ENCODE measurements at places on chromosomes 16 and 17. TPM values are rescaled to one million over a fixed set of nuclear protein-coding genes. Genes with fewer than 3 reads are reported as not detected.
A peak's percentile ranks its signal among the peaks of the same experiment; 100 is the strongest.

GRCh38 chr17:17156107-17156506 is 50.0 kb downstream of the PLD6 start:
- peaks cover 44% of the 10 kb centered on the region for H3K36me3 ChIP-seq
- H3K4me1 ChIP-seq, result no peaks in the 10 kb centered on the region
- no peak overlapping the region for H3K4me3 ChIP-seq

- H3K4me3 ChIP-seq, result no peak within 1 kb of the TSS
- H3K27ac ChIP-seq, result peak within 1 kb of the TSS; percentile 52
- H3K4me1 ChIP-seq, result peaks cover 21% of the 10 kb centered on the region
- no peak for DNase-seq
- H3K36me3 ChIP-seq, result no peaks in the 10 kb centered on the region
Observed at GRCh38 chr17:43846963-43847371, at the start of gene CD300LG. CD300LG (plus strand) TSS chr17:43847176; CDS start chr17:43847217, 41 bp downstream.

GRCh38 chr17:50865060-50865867 is 890 bp downstream of the TOB1 start:
- DNase-seq, result peak; percentile 78
- peak overlapping the region; percentile 99 for H3K4me3 ChIP-seq
- H3K27ac ChIP-seq, result peak overlapping the region; percentile 99

GRCh38 chr16:24446189-24446588 is 93.2 kb upstream of the RBBP6 start:
- no peak for DNase-seq
- H3K4me3 ChIP-seq, result no peak overlapping the region
- H3K36me3 ChIP-seq, result no peaks in the 10 kb centered on the region

DNA sequence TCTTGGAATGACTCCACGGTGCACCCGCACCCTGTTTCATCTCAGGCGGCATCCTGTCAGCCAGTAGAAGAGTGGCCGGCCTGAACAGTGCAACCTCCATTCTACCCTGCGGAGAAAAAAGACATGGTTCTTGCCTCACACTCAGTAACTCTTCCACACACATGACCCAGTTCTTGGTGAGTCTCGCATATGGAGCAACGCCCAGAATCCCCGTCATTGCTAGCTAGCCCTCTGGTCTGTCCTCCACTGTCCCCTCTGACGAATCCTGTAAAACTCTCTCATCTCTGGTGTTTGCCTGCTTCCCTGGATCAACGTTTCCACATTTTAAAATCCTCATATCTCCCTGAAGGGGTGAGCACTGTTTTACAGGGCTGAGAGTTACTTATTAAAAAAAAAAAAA is 4.2 kb upstream of the RDM1 start:
- peak; percentile 16 for DNase-seq
- no peaks in the 10 kb centered on the region for H3K36me3 ChIP-seq
- no peak overlapping the region for H3K4me3 ChIP-seq
- peaks cover 10% of the 10 kb centered on the region for H3K4me1 ChIP-seq
- H3K27me3 ChIP-seq, result no peaks in the 10 kb centered on the region

DNA sequence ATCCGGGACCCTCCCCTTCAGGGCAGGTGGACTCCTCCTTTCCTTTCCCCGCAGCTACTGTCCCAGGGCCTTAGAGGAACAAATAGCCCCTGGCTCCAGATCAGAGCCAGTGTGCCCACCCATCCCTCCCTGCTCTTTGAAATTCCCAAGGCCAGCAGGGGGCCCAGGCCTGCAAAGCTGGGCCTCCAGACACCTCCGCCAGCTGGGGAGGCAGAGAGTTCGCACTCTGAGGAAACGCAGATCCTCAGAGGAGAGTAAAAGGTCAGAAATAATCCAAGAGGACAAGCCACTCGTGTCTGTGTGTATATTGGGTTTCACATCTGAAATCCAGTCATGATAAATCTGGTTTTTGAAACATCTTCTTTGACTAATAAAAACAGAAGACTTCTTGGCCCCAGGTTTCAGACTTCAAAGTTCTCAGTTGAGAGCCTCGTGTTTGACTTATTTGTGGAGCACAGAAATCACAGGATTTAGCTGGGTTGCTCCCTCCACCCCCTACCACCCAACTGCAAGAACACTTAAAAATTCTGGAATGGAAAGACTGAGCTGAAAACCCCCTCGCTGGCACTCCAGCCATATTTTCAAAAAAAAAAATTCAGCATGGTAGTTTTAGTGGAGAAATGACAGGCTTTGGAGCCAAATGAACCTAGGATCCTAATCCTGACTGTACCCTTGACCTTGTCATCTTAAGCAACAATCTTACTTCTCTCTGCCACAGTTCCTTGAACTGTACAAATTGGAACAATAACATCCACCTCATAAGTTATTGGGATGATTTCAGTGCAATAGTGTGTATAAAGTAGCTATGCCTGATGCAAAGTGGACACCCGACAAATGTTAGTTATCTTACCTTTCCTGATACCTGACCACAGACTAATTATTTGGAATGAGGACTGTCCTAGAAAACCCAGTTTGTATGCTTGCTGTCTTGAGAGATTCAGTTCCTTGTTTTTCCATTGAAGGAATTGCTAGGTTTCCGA is 44.5 kb upstream of the TBX2 start:
- no peak overlapping the region for H3K4me3 ChIP-seq
- H3K27me3 ChIP-seq, result no peaks in the 10 kb centered on the region
- H3K36me3 ChIP-seq, result no peaks in the 10 kb centered on the region
- no peaks in the 10 kb centered on the region for H3K4me1 ChIP-seq
- H3K27ac ChIP-seq, result no peak overlapping the region

DNA sequence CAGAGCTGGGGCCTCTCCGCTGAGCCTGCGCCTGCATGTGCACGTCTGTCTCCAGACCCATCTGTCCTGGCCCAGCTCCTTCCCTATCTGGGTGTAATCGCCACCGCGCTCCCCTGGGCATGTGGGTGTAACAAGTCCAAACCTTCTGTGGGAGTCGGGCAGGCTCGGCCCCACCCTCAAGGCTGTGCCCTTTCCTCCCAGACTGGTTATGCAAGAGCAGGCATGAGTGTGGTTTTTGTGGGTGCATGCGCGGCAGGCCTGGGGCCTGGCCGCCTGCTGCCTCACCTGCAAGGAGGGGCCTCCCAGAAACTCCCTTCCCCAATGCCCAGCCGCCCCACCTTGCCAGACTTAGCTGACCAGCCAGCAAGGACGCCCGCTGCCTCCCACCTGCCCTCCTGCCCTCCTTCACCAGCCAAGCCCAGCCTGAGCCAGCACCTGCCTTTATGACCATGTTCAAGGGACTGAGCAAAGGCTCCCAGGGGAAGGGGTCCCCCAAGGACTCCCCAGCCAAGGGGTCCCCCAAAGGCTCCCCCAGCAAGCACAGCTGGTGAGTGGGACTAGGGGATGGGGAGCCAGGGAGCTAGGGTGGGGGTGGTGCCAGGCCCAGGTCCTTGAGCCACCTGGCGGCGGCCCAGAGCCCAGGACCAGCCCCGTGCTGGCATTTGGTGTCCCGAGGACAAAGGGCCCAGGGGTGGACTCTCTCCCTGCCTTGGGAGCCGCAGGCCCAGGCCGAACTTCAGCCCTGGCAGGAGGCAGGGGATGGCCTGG is at the start of gene EVPLL:
Gene EVPLL, plus strand, starts transcription at position 342 of the 768 bp plus-strand sequence. CDS start 3,160 bp downstream, outside the sequence.
- no peak within 1 kb of the TSS for H3K4me3 ChIP-seq
- H3K4me1 ChIP-seq, result no peaks in the 10 kb centered on the region
- H3K27me3 ChIP-seq, result no peaks in the 10 kb centered on the region

DNA sequence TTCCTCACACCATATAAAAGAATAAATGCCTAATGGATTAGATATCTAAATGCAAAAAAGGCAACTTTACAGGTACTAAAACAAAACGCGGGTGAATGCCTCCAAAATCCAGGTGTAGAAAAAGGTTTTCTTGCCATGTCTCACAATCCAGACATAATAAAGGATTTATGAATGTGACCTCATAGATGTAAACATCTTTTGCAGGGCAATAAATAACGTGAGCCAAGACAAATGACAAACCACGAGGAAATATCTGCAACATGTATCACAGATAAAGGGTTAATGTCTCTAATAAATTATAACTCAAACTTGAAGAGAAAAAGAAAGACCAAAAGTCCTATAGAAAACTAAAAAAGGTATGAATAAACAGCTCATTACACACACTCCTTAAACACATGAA is 180.7 kb downstream of the PARN start:
- no peaks in the 10 kb centered on the region for H3K4me1 ChIP-seq
- peaks cover 3% of the 10 kb centered on the region for H3K36me3 ChIP-seq
- no peak for DNase-seq
- H3K27ac ChIP-seq, result no peak overlapping the region

DNA sequence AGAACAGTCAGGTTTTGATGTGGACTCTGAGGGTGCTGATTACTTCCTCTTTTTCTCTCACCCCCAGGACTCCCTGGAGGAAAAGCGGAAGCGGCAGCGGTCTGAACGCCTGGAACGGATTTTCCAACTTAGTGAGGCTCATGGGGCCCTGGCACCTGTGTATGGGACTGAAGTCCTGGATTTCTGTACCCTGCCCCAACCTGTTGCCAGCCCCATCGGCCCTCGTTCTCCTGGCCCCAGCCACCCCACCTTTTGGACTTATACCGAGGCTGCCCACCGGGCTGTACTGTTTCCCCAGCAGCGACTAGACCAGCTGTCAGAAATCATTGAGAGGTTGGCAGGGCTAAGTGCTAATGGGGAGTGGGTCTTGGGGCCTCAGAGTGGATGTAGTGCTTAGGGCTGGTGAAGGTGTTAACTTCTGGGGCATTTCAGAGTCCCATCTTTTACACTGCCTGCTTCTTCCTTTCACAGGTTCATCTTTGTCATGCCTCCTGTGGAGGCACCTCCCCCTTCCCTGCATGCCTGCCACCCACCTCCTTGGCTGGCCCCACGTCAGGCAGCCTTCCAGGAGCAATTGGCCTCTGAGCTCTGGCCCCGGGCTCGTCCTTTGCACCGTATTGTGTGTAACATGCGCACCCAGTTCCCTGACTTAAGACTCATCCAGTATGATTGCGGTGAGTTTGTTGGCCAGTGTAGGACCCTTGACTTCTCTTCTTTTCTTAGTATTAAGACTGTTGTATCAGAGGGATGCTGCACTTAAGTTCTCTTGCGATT is 19.1 kb upstream of the PHKG2 start:
- H3K27me3 ChIP-seq, result no peaks in the 10 kb centered on the region
- peaks cover 40% of the 10 kb centered on the region for H3K36me3 ChIP-seq
- H3K4me1 ChIP-seq, result no peaks in the 10 kb centered on the region
- no peak for DNase-seq
- no peak overlapping the region for H3K27ac ChIP-seq

DNA sequence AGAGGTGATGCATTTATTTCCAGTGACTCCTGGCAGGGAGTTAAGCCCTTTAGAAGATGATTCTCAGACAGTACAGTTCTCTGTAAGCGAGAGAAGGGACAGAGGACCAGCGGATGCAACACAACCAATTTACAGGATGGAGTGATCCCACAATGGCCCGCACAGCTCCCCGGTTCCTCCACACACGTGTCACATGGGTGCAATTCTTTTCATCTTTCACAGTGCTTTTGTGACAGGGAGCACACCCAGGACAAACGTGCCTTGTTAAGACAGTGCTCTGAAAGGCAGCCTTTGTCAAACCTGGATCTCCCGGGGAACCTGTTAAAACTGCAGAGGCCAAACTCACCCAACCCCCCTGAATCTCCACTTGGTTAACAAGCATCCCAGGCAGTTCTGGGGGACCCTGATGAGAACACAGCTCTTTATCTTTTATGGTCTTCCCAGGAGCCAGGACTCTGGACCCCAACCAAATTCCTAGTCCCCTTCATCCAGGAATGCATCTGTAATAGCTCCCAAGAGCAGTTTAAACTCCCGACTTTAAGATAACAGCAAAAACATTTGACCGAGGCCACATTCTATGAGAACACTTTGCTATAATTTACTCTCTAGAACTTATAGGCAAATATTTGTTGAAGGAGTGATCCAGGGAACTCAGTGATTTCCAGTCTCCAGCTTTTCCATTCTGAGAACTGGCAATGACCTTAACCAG is 134.9 kb upstream of the CDH5 start:
- H3K36me3 ChIP-seq, result no peaks in the 10 kb centered on the region
- no peaks in the 10 kb centered on the region for H3K4me1 ChIP-seq
- no peak overlapping the region for H3K27ac ChIP-seq

DNA sequence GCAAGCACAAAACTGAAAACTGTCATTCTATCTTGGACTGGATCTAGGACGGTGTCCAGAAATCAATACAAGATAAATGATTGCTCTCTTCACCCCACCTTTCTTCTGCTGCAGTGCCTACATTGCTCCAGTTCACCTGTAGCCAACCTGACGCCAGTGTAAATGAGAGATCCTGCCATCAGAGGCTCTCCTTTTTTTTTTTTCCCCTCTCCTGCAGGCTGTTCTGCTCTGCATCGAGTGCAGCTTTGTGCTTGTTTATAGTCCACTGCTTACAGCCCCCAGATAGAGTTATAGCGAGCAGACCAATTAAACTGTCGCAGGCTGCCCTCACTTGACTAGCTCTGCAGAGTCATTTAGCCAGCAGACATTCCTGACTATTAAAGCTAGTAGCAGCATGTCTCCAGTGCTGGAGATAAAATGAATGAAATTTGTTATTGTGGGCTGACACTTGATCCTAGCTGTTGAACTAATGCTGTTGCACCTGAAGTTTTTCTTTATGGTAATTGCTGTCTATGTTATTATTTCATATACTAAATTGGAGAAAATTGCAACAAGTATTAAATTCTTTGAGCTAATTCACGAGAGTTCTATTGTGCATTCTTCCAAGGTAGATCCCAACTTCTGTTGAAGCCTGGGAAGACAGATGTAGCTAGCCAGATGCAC is 257.1 kb downstream of the FTO start:
- H3K27me3 ChIP-seq, result no peaks in the 10 kb centered on the region
- no peaks in the 10 kb centered on the region for H3K4me1 ChIP-seq
- H3K36me3 ChIP-seq, result no peaks in the 10 kb centered on the region
- no peak for DNase-seq
- no peak overlapping the region for H3K4me3 ChIP-seq

- no peaks in the 10 kb centered on the region for H3K4me1 ChIP-seq
- no peak overlapping the region for H3K27ac ChIP-seq
- H3K27me3 ChIP-seq, result no peaks in the 10 kb centered on the region
- H3K4me3 ChIP-seq, result no peak overlapping the region
- no peaks in the 10 kb centered on the region for H3K36me3 ChIP-seq
Observed at GRCh38 chr17:41012326-41013120, 3.6 kb upstream of the KRTAP3-1 start.

SMCR8 gene
- 7.9 TPM for total RNA-seq

SLC6A2 gene
- total RNA-seq, result not detected

ABCC11 gene
- not detected for total RNA-seq

SAMD14 gene
- total RNA-seq, result not detected

CTRB1 gene
- total RNA-seq, result 20,352 TPM

OMG gene
- total RNA-seq, result 1.8 TPM

All from body of pancreas (tissue), 4 donors.